Myocyte (in vitro differentiated cells): ENCODE measurements at places on chromosomes 13 and 19.

GRCh38 chr19:13492128-13492527 is 14.2 kb downstream of the CACNA1A start:
- no peak for DNase-seq

- no peak for DNase-seq
Observed at GRCh38 chr19:11577451-11578257, at the start of gene ACP5. Gene ACP5 (minus strand): TSS chr19:11577645. CDS start chr19:11577317, 328 bp downstream.

GRCh38 chr13:23695711-23696464 is 125.7 kb downstream of the TNFRSF19 start:
- DNase-seq = no peak

GRCh38 chr13:110910013-110910890 is 4.6 kb downstream of the ANKRD10 start:
- peak; percentile 57 for DNase-seq

GRCh38 chr19:55273978-55274707 is 5.8 kb downstream of the HSPBP1 start:
- no peak for DNase-seq
